ENCODE measurements at places on chromosomes 4 and X. TPM values are rescaled to one million over a fixed set of nuclear protein-coding genes. Genes with fewer than 3 reads are reported as not detected.

Gene SPANXN4
- total RNA-seq: not detected

Gene MAGEA2B
- not detected for total RNA-seq

Gene ARX
- total RNA-seq: not detected

Gene FAM9B
- not detected for total RNA-seq

Gene GAGE12J
- total RNA-seq: not detected

Gene PLAC8
- total RNA-seq: 0.22 TPM

Gene RPS6KA6
- total RNA-seq: 0.40 TPM

Gene POU4F2
- not detected for total RNA-seq

Gene FRG2
- total RNA-seq: not detected

Gene F8A3
- total RNA-seq: 0.93 TPM

Gene ACSL4
- 176 TPM for total RNA-seq

Gene GPR143
- 3.3 TPM for total RNA-seq

Gene CXCL11
- 1.1 TPM for total RNA-seq

Gene CABS1
- total RNA-seq: not detected

Gene NAA11
- total RNA-seq: not detected

Gene ZNF182
- total RNA-seq: 4.5 TPM

Gene TLL1
- 15.2 TPM for total RNA-seq

Gene USP27X
- total RNA-seq: 2.7 TPM

Gene PF4V1
- total RNA-seq: not detected

Gene FANCB
- 15.9 TPM for total RNA-seq

Gene S100G
- total RNA-seq: not detected

Gene LRIT3
- 0.07 TPM for total RNA-seq

Gene SSX3
- total RNA-seq: not detected

Gene CPEB2
- total RNA-seq: 16.2 TPM

Gene HTR2C
- not detected for total RNA-seq

Gene KIT
- 12.8 TPM for total RNA-seq

Gene SERPINA7
- total RNA-seq: not detected

Gene PDZD4
- under 0.01 TPM for total RNA-seq

Gene FAM184B
- under 0.01 TPM for total RNA-seq

Gene IGFBP7
- 201 TPM for total RNA-seq

Gene SRPK3
- total RNA-seq: not detected

Gene SYTL4
- 20.1 TPM for total RNA-seq

Gene KIAA1210
- total RNA-seq: not detected

Gene OTUD6A
- total RNA-seq: not detected

Gene PABPC1L2B
- total RNA-seq: not detected

Gene CT45A3
- total RNA-seq: not detected

Gene KLB
- under 0.01 TPM for total RNA-seq

Gene THOC2
- total RNA-seq: 131 TPM

Gene MAGEA3
- not detected for total RNA-seq

Gene KDR
- 446 TPM for total RNA-seq

Gene DGAT2L6
- not detected for total RNA-seq

Gene FGF16
- total RNA-seq: 6.7 TPM

Gene MAGEC1
- not detected for total RNA-seq

Gene YY2
- 2.3 TPM for total RNA-seq

Gene GAGE12F
- total RNA-seq: not detected

Gene ANKRD50
- total RNA-seq: 128 TPM

Gene SYNPO2
- total RNA-seq: 0.27 TPM

Gene IKBKG
- 20.2 TPM for total RNA-seq

Gene OPRPN
- not detected for total RNA-seq

Gene MAGEB1
- total RNA-seq: not detected

Gene EGFL6
- not detected for total RNA-seq

Gene AIFM1
- 26.1 TPM for total RNA-seq

Gene ZFX
- total RNA-seq: 49.3 TPM

Gene BCORL1
- 3.1 TPM for total RNA-seq

Gene SPANXA1
- total RNA-seq: not detected

Gene RNF175
- total RNA-seq: not detected
